ENCODE measurements at places on chromosomes 1 and 21.

DNA sequence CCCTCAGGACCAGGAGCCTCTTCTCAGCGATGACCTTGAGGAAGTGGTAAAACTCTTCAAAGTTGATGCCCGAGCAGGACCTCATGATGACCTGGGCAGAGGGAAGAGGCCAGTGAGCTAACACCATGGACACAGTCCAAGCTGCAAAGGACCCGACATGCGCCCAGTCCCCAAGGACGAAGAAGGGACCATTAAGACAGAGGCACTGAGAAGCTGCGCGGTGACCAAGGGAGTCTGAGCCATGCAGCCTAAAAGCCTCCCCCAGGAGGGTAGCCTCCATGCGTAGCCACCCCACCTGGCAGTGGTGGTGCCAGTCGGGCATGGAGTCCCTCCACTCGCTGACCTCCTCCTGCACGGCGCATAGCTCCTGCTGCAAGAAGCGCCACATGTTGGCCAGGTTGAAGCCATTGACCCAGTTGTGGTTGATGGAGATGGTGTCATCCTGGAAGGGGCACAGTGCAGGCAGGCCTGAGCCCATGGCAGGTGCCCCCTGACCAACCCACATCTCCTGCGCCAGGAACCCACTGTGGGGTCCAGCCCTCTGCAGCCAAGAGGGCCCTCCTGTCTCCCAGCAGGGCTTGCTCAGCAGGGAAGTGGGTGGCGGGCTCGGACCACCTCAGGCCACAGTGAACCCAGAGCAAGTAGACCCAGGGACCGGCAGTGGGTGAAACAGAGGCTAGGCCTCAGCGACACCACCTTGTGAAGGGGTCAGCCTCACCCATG, 2.4 kb downstream of the JMJD4 start:
- DNase-seq = no peak

DNA sequence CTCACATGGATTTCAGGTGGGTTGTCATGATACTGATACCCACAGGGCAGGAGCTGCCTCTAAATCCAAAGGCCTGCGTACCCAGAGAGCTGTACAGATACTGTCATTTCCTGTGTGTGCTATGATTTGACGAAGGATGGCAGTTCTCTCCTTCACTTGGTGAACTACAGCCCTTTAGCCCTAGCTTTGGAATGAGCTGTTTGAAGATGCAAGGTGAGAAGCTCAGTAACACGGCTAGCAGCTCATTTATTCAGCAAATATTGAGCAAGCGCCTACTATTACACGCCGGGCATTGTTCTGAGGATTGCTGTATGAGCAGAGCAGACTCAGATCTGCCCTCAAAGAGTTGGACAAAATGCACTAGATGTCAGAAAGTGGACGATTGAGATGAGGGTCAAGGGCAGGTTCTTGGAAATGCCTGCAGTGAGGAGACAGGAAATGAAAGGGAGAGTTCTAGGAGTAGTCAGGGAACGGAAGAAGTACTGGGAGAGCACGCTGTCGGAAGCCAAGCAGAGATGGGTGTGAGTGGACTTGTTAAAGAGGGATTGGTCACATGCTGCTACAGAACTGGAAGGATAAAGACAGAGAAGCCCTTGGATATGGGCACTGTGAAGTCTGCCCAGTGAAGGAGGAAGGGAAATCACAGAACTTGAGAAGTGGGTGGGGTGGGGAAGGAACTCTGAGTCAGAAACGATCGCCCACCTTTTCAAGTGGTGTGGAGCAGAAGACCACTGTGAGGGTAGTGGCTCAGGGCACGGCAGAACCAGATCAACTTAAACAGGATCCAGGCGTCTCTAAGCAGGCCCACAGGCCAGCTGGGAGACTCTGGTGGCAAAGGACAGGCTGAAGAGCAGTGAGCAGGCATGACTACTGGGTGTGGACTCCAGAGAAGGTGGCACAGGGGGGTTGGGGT, 7.1 kb downstream of the PTGFRN start:
- no peak for DNase-seq

DNA sequence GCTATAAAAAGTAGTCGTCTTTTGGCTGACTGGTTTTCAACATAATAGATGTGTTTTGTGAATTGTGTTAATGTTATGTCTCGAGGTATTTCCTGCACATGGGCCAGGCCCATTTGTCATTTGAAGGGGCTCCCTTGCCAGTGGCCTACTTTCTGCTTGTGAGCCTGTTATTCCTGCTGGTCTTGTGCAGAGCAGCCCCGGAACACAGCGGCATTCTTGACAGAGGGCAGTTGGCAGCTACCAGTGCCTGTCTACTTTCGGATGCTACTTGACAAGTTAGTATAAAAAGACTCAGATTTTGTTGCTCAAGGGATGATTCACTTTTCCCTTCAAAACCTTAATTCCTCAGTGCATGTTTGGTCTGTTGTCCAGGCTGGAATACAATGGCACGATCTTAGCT, 28.5 kb downstream of the PGM1 start:
- no peak for DNase-seq

- no peak for DNase-seq
Observed at GRCh38 chr1:21338573-21339355, 48.5 kb upstream of the ECE1 start.

DNA sequence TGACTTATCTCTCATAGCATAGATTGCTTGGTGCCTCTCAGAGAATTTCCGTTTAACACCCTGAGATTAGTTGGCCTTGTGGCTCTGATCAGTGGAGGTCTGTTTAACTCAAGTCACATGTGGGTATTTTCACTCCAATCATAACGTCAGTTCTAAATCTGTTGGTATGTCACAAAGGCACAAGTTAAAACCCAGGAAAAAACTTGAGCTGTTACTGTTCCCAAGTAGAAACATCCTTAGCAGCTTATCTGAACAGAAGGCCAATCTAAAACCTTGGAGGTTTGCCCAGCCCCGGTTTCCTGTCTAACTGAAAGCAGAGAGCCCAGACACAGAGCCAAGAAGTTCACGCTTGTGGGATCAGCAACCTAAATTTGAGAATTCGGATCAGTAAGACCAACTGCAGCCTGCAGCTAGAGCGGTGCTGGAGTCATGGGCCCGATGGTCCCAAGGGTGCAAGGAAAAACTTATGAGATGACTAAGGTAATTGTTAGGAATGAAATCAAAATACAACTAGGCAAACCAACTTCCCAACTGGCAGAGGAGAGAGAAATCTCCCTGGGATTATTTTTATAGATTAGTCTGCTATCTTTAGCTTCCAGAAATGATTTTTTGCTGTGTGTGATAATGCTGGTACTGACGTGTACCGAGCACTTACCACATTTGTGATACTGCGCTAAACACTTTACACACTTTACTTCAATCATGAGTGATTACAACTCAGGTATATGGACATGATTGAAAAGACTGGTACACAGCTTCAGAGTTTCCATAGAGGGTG, 90.2 kb upstream of the C1orf21 start:
- no peak for DNase-seq

- no peak for DNase-seq
Observed at GRCh38 chr1:52970149-52970548, 43.1 kb downstream of the SCP2 start.

GRCh38 chr1:228073857-228074545, 8.5 kb upstream of the ARF1 start:
- DNase-seq = no peak

GRCh38 chr1:229759037-229759435, 133.0 kb downstream of the URB2 start:
- DNase-seq = no peak

Data from activated T-helper 1 cell treated with Interleukin-2 at 50 U/mL for 16 hours (primary cell).